ENCODE measurements at places on chromosomes 5 and 9.

DNA sequence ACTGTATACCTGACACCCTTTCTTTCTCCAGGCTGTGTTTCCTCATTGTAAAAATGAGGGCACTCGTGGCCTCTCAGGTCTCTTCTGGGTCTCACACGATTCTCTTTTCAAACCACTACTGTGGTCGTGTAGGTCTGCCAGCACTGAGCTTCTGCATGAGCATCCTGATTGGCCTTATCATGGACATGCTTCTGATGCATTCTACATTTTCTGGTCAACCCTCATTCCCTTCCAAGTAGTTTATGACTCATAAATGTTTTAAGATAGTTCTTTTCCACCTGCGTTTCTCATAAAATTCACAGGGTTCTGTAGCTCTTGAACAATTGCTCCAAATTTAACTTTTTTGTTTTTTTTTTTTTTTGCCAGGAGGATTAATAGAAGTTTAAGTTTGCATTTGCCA is 294.8 kb downstream of the KCTD16 start:
- no peak for DNase-seq

- no peak for DNase-seq
Measured at GRCh38 chr5:174307656-174308271, 262.3 kb downstream of the NSG2 start.

DNA sequence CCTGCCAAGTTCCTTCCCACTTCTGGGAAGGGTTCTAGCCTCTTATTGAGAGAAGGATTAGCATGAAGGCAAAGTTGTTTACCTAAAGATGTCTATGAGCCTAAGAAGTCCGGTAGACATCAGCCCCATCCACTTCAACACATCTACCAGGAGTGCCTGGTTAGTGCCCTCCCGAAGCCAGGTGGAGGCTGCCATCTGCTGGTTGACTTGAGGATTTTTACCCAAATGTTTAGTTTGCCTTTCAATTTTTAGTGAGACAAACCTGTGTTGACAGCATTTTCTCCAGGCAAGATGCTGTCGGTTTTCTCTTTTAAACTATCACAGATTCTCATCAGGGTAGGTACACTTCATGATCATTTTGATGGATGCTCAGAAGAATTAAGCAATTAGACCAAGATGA is 83.6 kb upstream of the TNFSF8 start:
- peak; percentile 78 for DNase-seq

DNA sequence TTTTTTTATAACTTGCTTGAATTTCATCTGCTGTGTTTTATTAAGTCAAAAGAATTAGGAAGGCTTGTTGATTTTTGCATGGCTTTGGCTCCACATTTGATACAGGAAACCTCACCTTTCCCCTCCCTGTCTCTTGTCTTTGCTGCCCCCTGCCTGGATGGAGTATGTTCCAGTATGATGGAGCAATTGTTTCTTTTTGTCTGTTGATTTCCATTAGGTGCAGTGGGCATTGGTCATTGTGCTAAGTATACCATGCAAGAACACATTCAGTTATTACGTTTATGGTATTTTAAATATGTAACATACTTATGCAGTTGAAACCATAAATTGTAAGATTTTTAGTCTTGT is 19.6 kb downstream of the TJP2 start:
- no peak for DNase-seq

DNA sequence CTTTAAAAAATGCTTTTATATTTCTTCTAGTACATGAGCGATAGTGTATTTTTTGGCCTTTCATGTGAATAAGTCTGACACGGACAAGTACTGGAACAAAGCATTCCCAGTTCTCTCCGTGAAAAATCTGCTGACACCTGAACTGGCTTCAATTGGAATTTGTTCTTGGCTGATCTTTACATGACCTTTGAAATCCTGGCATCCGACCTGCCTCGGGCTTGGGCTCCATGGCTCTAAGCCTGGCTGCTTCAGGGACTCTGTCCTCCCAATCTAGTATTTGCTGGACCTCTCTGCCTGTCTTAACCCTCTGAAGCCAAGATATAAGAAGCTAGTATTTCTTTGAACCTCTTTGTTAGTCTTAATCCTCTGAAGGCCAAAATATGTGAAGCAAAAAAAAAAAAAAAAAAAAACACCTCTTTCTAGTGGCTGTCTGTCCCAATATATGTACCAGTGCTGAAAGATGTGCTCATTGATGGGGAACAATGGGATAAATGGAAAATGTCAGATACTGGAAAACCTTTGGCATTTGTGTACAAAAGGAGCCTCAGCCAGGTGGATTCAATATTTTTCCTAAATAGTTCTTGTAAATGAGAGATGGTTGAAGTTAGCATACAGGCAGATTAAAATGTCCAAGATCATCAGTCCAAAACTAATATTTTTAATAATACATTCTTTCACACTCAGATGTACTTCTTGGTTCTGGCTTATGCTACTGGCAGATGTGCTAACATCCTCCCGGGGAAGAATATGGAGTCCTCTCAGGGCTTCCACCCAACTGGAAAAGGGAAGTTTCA is 470.6 kb downstream of the TUSC1 start:
- peak; percentile 62 for DNase-seq
